Stimulated activated CD8-positive, alpha-beta memory T cell treated with anti-CD3 and anti-CD28 coated beads, Interleukin-15, amount 100 ng/mL, for 48 hours (primary cell): ENCODE measurements at places on chromosomes 1 and 21.

DNA sequence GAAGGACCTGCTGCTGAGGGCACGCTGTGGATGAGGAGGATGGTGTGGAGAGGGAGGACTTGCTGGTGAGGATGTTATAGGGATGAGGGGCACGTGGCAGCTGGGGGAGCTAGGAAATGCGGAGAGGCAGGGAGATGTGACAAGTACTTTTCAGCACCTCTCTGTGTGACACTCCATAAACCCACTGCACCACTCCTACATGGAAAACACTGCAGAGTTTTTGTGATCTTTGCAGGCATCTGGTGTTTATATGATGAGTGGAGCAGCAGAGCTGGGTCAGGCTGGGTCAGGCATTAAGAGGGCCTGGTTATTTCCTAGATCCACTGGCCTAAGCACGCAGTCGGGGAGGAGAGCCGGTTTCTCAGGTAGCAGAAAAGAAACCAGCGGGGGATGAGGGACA is 167.3 kb upstream of the COA6 start:
- no peak for DNase-seq

- DNase-seq: no peak
These were observed 572.9 kb upstream of the CAMK1G start for GRCh38 chr1:209010475-209011230.

DNA sequence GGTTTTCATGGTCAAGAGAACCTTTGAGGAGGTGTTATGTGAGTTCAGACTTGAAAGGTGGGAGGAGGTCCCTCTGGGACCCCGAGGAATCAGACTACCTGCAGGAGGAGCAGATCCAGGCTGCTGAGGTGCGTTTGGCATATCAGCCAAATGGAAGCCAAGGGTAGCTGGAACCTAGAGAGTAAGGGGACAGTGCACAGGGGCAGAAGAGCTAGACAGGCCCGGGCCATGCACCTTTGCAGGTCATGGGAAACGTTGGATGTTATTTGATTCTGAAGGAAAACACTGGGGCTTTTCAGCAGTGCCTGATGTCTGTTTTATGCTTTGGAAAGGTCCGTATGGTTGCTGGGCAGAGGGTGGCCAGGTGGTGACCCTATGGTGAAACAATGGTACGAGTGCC is 169.2 kb downstream of the PGBD5 start:
- DNase-seq: no peak

- no peak for DNase-seq
These were observed 25.3 kb downstream of the RRAGC start for GRCh38 chr1:38834221-38834782.

GRCh38 chr1:214604523-214604922 is 1.5 kb downstream of the CENPF start:
- no peak for DNase-seq

GRCh38 chr1:238499021-238499420 is 608.3 kb upstream of the ZP4 start:
- no peak for DNase-seq

DNA sequence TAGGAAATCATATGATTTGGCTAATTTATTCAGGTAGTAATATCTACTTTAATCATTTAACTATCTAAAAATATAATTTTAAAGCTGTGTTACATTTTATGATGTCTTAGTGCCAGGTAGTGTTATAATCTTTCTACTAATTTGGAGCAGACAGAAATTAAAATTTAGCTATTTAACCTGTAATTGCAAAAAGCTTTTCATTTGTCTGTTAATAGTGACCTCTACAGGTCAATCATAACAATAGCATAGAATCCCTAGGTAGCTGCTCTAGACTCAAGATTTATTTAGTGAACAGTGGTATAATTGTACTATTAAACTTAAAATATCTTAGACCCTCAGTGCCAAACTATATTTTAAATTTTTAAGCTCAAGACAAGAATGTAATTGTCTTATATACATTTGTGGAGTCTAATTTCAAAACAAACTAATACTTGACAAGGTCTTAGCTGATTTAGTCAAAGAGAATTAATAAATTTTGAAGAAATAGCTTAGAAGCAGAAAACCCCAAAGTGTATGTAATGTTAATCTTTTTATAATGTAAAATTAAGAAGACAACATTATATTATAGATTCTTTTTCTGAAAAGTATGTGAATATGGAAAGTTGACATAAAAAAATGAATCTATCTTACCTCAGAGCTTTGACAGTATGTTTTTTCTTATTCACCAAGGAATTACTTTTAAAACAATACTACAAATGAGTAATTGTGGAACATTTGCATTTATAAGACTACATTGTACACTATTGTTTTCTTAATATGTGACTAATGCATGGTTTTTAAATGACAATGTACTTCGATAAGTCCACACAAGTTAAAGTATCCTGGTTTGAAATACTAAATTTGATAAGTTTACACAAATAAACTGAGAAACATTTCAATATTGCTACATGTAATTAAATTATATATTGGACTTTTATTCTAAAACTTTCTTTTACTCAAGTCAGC is 64.1 kb upstream of the RNPC3 start:
- no peak for DNase-seq

DNA sequence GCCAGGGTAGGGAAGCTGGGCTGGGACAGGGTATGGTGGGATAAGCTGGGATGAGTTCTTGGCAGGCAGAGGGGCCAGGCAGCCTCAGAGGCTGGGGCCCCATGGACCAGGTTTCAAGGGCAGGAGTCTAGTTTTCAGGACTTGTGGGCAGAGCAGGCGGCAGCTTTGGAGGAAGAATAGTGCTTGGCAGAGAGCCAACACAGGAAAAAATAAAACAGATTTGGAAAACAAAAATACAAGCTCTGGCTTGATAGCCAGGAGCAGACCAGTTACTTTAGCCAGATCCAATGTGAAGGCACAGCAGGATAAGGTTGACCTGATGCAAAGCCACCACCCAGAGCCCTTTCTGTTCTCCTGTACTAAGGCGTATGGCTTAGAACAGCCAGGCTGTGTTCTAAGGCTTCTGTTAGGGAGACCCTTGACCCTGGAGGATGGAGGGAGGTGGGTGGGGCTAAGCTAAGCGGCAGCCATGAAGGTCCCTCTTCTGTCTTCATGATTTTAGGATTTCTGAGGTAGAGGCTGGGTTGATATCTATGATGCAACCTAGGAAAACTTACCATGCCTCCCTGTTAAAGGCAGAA is 5.5 kb downstream of the TRAF5 start:
- DNase-seq: no peak

- no peak for DNase-seq
These were observed 6.3 kb upstream of the TPRG1L start for GRCh38 chr1:3618531-3618880.
